ENCODE measurements at places on chromosomes 13 and 19.

GRCh38 chr13:86462011-86462410 lies 662.8 kb upstream of the SLITRK6 start:
- DNase-seq, result no peak

DNA sequence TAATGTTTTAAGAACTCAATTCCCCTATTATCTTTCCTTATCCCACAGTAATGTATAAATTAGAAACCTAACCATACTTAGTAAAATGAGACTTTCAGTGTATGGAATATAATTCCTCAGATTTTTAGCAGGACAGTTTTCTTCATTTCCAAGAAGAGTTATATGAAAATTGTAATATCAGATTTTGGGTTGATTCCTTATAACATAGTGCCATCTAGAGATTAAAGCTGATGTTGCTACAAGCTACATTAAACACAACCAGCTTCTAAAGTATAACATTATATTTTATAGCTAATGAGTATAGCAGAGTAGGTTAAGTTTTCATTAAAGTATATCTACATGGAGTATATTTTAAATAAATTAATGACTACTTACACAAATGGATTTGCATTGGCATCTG lies 99.7 kb upstream of the MIR17HG start:
- no peak for DNase-seq

- DNase-seq, result peak; percentile 82
Observed at GRCh38 chr19:11293433-11294389, 2.2 kb upstream of the TSPAN16 start.

DNA sequence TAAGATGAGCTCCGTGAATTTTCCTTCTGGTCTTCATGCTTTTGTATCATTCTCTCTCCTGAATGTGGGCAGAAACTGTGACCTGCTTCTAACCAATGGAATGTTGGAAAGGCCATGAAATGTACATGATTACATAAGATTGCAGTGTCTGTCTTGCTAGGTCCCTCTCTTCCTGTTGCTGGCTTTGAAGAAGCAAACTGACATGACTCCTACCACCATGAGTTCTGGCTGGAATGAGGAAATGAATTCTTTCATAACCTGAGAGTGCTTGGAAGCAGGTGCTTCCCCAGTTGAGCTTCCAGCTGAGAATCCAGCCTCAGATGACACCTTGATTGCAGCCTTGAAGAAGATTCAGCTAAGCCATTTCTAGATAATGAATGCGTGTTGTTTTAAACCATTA lies 275.0 kb upstream of the MIR17HG start:
- DNase-seq, result no peak

DNA sequence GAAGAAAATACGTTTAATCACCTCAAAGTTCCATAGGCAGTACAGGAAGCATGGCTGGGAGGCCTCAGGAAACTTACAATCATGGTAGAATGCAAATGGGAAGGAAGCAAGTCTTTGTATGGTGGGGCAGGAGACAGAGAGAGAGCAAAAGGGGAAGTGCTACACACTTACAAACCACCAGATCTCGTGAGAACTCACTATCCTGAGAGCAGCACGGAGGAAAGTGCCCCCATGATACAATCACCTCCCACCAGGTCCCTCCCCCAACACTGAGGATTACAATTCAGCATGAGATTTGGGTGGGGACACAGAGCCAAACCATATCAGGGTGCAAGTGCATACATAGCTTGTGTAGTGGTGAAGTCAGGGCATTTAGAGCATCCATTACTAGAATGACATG lies 92.3 kb upstream of the ANKRD10 start:
- DNase-seq, result no peak

GRCh38 chr19:5844456-5845433 lies 5.2 kb upstream of the FUT6 start:
- no peak for DNase-seq

All from NCI-H2171 (cell line).